ENCODE measurements at places on chromosomes 13 and 19.
A peak's percentile ranks its signal among the peaks of the same experiment; 100 is the strongest.

DNA sequence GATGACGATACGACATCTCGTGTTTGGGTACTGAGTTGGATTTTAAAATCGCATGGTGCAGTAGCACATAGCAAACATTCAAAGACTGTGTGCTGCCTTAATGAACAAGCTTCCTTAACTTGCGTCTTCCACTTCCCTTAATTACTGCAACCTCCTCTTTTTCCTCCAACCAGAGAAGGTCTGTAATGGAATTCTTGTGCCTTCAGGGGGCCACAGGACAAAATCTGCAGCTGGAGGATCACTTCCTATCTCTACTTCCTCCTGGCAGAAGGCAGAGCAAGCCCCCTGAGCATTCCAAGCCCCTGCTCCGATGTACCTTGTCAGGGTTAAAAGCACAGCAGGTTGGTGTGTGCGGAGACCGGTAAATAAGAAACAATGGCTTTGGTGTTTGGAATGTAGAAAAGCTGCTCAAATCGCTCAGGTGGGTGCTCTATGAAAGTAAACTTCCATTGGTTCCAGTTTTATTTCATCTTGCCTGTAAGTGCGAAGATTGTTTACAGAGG lies 151.3 kb upstream of the UQCRFS1 start:
- DNase-seq = no peak

DNA sequence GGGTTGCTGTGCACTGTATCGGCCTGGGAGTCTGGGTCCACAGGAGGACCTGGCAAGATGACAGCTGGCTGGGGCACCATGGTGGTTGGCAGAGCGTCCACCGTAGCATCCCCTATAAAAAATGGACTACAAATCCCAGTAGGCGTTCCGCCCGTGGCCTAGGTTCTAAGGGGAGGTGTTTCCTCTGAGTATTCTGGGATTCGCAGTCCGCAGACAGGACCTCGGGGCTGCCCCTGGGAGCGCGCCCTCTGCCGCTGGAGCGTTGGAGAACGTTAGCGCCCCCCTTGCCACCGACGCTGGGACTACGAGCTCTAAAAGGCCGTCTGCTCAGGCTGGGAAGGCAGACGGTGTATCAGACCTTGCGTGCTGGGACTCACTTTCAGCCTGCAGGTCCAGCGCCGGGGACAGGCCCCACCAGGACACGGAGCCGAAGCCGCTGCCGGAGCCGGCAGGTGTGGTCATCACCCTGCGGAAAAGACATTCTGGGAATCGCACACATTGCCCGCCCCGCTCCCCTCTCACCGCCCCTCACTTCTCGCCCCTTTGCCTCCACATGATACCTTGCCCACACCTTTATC lies 372 bp downstream of the DNAAF3 start:
- peak; percentile 55 for DNase-seq

- no peak for DNase-seq
Observed at GRCh38 chr19:45130888-45131615, 29.7 kb downstream of the NKPD1 start.

GRCh38 chr13:114111577-114111976 lies 20.8 kb downstream of the RASA3 start:
- no peak for DNase-seq

DNA sequence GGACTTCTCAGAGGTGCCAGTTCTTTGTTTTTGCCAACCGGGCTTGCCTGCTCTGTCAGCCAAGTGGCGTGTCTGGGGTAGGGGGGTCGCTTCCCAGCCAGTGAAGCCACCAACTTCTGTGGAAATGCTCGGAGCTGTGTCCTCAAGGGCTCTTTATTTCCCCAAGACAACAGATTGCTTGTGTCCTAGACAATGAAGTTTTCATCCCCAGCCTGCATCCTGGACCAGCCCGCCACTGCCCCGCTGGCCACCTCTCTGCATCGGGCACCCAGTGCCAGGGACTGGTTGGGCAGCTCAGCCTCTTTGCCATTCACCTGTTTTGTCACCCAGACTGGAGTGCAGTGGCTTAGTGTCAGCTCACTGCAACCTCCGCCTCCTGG lies 3.7 kb downstream of the RAB11B start:
- no peak for DNase-seq
